ENCODE measurements at places on chromosomes 3 and 15. TPM values are rescaled to one million over a fixed set of nuclear protein-coding genes. Genes with fewer than 3 reads are reported as not detected.

DNA sequence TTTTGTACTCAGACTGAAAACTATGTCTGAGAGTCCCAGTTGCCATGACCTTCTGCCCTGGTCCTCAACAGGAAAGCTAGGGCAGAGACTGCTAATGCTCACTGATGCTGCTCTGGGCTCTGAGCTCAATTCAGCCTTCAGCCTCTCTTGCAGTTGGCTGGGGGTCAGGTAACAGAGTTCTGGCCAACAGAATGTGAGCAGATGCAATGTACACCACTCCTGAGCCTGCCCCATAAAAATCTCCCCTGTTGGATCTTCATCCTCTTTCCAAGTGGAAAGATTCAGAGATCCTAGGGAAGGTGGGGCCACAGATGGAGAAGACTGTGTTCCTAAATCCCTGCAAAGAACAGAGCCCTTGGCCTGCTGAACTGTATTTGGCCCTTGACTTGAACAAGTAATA lies 87.8 kb downstream of the PDZRN3 start:
- no peak for DNase-seq

DNA sequence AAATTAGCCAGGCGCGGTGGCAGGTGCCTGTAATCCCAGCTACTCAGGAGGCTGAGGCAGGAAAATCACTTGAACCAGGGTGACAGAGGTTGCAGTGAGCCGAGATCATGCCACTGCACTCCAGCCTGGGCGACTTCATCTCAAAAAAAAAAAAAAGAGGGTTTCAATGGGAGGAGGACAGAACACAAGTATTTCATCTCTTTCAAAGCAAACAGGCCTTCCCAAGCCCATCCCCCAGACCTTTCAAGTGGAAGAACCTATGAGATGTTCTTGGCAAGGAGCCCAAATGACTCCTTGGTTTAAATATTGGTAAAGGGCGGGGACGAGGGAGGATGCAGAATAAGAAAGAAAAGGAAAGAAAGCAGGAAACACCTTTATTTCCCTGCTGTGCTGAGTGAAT lies 62.2 kb upstream of the MCF2L2 start:
- DNase-seq, result no peak

DNA sequence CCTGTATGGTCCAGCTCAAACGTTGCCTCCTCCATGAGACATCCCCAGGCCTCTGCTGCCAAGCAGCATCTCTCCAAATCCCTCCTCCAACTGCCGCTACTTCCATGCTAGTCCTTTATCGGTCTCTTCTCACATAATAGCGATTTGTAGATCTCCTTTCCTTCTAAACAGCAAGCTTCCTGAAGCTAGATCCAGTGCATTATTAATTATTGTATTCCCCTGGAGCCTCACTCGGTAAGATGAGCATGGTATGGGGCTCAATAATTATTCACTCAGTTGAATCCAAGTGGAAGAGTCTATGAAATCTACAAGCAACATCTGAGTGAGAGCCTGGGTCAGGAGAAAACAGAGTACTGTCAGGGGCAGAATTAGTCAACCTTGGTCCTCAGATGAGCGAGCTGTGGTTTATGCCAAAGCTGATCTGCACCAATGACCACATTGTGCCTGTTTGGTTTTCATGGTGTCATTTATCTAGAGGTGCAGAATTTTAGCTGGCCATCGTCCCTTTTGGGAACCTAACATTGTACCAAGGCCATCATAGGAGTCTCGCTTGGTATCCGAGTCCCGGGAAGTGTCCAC lies 93.8 kb upstream of the UBE2E1 start:
- no peak for DNase-seq

GRCh38 chr15:57667171-57667849 lies 39.2 kb upstream of the POLR2M start:
- DNase-seq, result no peak

- DNase-seq, result no peak
Observed at GRCh38 chr3:113557374-113557773, 25.0 kb downstream of the SIDT1 start.

The ILDR1 gene
- not detected for total RNA-seq

- DNase-seq, result no peak
Observed at GRCh38 chr3:49806850-49807249, 3.8 kb downstream of the INKA1 start.

DNA sequence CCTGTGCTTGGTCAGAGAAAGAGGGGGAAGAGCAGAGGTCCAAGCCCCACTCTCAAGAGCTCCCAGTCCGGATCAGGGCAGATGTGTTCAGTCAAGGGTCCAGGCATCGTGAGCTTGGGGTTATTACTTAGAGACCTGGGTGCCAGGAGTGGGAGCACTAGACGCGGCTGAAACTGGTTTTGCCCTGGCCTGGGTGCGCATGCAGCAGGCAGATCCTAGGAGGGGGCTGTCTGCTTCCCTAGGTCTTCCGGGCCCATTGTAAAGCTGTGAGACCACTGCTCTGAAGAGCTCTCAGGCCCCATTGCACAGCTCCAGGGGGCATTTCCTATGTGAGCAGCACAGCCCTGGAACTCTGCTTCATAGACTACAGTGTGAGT lies 204.9 kb upstream of the LINGO1 start:
- no peak for DNase-seq

The IL16 gene
- 26.2 TPM for total RNA-seq

DNA sequence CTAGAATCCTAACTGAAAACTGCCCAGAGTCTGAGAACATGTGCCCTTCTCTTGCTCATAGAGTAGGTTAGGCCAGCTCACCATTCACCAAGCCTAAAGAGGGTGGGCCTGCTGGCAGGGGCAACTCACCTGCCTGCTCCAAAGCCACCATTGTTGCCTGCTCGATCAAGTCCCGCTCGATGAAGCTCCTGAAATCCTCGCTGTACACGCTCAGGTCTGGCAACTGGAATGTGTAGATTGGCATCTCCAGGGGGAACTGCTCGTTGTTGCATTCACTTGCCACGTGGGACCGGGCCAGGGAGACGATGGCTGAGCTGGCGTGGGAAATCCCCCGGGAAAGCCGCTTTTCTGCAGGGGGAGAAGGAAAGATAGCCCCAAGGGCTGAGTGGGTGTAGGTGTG lies 232.2 kb downstream of the KLF13 start:
- DNase-seq, result no peak

GRCh38 chr3:63863150-63864007 lies at the start of the genes ATXN7 and THOC7:
TSS of gene ATXN7 (plus strand) at chr3:63863867. CDS start at chr3:63912599, 48,732 bp downstream.
TSS of gene THOC7 (minus strand) at chr3:63863805. CDS start at chr3:63863790, 15 bp downstream.
- DNase-seq, result no peak

DNA sequence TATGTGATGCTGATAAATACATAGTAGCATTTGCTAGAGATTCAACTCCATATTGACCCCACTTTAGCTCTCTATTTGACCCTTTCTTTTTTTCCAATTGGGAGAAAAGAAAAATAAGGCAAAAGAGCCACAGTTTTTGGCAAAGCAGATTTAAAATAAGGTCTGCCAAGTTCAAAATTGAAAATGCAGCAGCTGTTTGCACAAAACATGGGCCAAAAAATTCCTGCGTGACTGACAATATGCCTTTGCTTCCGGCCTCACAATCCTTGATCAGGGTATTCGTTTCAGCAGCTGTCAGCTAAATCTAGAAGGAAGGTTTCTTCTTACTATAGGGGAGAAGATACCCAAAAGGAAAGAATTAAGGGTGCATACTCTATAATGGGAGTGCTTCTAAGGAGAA lies 563.5 kb upstream of the CCDC54 start:
- DNase-seq, result no peak

The RETNLB gene
- not detected for total RNA-seq

- DNase-seq, result no peak
Observed at GRCh38 chr15:101022306-101022705, 103.1 kb downstream of the LRRK1 start.

The RHOV gene
- not detected for total RNA-seq

DNA sequence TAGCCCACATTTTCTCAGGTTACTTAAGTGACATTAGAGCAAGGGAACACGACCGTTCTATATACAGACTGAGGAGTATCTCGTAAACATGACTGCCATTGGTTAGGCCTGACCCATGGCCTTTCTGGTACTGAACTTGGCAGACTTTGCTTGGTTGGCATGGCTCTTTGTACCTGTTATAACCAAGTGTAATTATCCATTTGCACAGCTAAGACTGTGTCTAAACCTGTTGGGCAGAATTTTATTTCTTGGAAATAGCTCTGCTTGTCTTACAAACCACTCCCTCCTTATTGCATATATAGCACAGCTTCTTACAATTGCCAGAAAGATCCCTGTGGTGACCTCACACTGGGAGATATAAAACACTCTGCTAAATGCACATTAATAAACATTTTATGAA lies 106.9 kb downstream of the P2RY1 start:
- DNase-seq, result no peak

The ATP2C1 gene
- 60.7 TPM for total RNA-seq

DNA sequence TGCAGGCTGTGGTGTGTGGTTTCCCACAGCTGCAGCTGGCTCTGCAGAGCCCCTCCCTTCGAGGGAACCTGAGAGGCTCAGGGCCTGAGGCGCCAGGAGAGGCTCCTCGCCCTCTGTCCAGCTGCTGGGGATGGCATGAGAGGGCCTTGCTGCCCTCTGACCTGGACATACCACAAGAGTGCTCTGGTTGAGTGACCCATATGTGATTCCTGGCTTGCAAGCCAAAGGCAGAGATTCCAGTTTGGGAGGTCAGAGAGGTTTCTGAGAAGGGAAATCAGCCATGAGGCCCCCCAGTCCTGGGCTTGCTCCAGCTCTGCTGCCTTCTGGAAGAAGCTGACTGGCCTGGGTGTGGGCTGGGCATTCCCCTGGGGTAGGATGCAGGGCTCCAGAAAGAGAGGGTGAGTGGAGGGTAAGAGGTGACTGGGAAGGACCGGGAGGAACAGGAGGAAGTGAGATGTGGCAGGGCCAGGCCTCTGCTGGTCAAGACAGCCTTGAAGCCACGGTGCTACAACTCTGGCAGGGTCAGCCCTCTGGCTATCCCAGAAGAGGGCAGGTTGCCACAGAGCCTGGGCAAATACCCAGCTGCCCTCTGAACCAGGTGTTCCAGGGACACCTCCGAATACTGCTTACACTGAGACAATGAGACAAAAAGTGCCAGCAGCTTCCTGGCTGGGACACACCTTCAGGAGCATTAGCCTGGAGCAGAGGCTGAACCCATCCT lies 16.0 kb upstream of the SRP14 start:
- DNase-seq, result no peak

- no peak for DNase-seq
Observed at GRCh38 chr15:79978260-79978654, 7.3 kb upstream of the BCL2A1 start.

DNA sequence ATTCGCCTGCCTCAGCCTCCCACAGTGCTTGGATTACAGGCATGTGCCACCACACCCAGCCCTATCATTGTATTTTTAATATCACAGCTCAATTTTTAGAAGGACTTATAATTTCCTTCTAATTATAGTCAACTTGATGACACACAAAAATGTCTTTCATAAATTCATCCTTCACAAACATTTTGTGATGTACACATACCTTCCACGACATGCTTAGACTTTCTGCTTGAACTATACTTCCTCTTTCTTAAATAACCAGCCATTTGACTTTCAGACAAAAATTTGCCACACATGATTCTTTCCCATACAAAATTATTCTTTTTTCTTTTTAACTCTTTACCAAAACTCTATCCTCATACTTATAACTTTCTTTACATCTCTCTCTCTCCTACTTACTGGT lies 48.4 kb upstream of the CCK start:
- no peak for DNase-seq

The ATP11B gene
- total RNA-seq, result 59.0 TPM

GRCh38 chr3:25472153-25472552 lies 44.1 kb downstream of the RARB start:
- DNase-seq, result no peak

The GOLGA6B gene
- not detected for total RNA-seq

The IL17RD gene
- total RNA-seq, result 6.4 TPM

The ZCWPW2 gene
- total RNA-seq, result 0.74 TPM

DNA sequence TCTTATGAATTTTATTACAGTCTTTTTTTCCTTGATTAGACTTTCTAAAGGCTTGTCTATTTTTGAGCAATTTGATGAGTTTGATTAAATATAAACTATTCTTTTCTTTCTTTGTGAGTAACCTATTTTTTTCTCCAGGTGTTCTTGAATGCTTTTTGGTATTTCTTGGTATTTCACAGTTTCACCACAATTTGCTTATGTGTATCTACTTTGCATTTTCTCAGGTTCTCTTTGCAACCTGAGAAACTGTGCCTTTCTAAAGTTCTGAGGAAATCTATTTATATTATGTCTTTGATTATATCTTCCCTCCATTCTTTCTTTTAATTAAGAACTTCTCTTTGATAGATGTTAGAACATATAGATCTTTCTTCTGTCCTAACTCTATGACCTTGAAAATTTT lies 117.1 kb upstream of the MLF1 start:
- DNase-seq, result no peak

The NR2E3 gene
- total RNA-seq, result not detected

DNA sequence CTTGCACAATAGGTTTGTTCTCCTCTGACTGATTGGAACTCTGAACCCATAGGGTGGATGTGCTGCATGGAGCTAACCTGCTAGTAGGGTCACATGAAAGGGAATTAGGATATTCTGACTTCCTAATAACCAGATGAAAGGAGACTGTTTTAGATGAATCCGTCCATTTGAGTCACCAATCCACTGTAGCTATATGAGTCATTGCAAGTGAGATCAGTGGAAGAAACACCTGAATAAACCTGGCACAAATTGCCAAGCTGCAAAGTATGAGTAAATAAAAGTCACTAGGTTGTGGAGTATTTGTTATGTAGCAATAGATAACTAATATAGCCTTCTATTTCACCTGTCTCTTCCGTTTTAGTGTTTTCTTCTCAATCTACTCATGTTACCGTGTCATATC lies 584.4 kb downstream of the PDCD6IP start:
- DNase-seq, result no peak

The C3orf52 gene
- total RNA-seq, result 13.1 TPM

The NECTIN3 gene
- total RNA-seq, result 16.0 TPM

The FOXB1 gene
- not detected for total RNA-seq

DNA sequence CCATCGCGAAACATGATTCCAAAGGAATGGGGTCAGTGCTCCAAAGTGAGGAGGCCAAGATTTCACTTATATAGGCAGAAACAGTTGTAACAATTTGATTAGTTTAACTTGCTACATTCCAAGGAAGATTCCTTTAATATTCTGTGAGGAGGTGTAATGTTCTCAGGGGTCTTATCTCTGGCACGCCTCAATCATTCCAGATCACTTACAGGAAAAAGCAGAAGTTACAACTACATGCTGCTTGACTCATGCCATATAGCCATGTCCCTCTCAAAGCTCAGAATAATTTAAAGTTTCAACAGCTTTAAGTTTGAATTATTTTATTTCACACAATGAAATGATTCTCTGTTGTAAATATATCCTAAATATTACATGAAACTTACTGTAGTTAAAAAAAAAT lies 3.5 kb upstream of the FYTTD1 start:
- DNase-seq, result no peak

- no peak for DNase-seq
Observed at GRCh38 chr3:123610331-123610730, 25.5 kb upstream of the HACD2 start.

- no peak for DNase-seq
Observed at GRCh38 chr3:143145906-143146305, 26.3 kb downstream of the CHST2 start.

- DNase-seq, result no peak
Observed at GRCh38 chr3:134017490-134017889, 12.2 kb downstream of the SLCO2A1 start.

GRCh38 chr3:62898530-62899496 lies 23.6 kb upstream of the CADPS start:
- no peak for DNase-seq

All from omental fat pad (tissue), 4 donors.